ENCODE measurements at places on chromosomes 7 and 10. TPM values are rescaled to one million over a fixed set of nuclear protein-coding genes. Genes with fewer than 3 reads are reported as not detected.

- no peak for DNase-seq
Measured at GRCh38 chr7:66050990-66051448, 24.6 kb upstream of the ASL start.

The EEPD1 gene
- total RNA-seq, result 11.4 TPM

The ZNF3 gene
- 32.8 TPM for total RNA-seq

The MKI67 gene
- 110 TPM for total RNA-seq

GRCh38 chr7:126449611-126450268 lies 803.0 kb downstream of the GRM8 start:
- DNase-seq, result no peak

- DNase-seq, result no peak
Measured at GRCh38 chr10:67668448-67668847, 27.5 kb downstream of the CTNNA3 start.

- peak; percentile 73 for DNase-seq
Measured at GRCh38 chr10:119198438-119198837, 8.9 kb upstream of the GRK5 start.

DNA sequence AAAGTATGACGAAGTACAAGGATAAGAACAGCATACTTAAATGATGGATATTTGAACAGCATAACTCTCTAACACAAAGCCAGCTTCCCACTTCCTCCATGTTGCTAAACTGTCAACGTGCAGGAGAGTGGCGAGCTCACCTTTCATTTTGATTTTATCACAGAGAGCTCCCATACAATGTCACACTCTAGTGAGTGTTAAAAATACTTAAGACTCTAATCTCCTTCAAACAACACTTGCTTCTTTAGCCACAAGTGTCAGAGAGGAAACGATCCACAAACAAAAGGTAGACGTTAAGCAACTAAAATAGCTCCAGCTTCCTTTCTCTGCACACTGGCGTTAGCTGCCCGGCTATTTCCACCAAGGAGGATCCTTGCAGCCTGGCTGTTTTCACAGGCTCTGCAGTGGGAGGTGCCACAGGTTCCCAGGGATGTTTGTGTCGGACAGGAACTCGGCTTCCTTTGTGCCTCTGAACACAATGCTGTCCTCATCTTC lies 194.6 kb downstream of the COBL start:
- DNase-seq, result peak; percentile 79

The LLCFC1 gene
- not detected for total RNA-seq

DNA sequence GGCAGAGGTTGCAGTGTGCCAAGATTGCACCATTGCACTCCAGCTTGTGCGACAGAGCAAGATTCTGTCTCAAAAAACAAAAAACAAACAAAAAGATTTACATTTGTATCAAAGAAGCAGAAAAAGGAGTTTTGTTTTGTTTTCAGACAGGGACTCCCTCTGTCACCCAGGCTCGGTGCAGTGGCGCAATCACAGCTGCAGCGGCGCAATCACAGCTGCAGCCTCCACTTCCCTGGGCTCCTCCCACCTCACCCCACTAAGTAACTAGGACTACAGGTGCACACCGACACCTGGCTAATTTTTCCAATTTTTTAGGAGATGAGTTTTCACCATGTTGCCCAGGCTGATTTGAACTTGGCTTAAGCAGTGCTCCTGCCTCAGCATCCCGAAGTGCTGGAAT lies 1.8 kb downstream of the ARMC10 start:
- DNase-seq, result no peak

The C10orf105 gene
- 0.27 TPM for total RNA-seq

DNA sequence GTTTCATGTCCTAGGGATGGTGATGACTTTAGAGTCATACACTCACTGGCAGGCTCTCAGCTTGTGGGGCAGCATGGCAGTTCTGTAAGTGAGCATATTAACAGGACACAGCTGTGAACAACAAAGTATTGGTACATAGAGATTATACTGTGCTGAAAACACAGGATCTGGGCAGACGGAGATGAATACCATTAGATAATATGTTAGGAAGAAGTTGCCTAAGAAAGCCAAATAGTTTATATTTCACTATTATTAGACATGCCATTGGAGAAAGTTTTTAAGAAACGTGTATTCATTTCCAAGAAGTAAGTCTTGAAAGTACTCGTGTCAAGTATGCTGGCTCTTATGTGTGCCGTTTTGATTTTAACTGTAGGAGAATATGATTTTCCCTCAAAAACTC lies 274.5 kb downstream of the INHBA start:
- no peak for DNase-seq

The HOXA10 gene
- total RNA-seq, result not detected

DNA sequence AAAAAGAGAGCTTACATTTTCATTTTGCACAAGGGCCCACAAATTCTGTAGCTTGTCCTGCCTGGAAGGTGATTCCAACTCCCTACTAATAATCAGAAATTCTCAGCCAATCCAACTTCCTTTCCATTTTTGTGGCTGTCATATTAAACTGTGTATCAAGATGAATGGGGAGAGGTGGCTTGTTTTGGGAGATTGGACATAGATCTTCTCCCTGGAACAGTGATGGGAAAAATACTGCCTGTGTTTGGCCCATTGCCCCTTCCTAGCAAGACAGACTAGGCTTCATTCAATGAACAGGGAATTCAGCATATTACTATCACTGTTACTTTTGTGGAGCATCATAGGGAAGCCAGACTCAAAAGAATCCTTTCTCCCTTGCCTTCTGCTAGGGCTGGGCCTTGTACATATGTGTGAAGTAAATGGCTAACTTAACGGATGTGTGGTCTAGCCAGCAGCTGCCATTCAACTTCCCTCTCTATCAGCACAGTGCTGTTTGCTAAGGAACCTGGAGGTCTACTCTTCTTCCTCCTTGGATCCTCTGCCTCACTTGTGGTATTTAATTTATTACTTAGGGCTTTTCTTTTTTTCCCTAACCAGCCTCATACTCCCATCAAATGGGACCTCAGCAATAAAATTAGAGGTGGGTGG lies 326.0 kb downstream of the BICC1 start:
- DNase-seq, result no peak

GRCh38 chr10:15037691-15038090 lies 6.1 kb upstream of the OLAH start:
- DNase-seq, result no peak

DNA sequence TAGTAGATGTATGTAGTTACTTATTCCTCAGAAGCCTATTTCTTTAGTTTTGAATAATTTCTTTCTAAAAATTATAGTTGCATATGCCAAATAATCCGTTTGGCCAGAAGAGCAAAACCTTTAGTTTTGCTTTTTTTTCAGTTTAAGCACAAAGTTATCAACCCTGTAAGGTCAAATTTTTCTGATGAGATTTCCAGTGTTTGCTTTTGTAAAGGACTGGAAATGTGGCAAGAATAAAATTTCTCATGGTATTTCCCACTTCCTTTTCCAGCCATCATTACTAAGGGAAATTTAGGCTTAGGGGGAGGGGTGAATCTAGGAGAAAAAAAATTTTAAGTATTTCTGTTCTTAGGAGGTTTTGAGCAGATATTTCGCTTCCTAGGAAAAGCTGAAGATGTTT lies 7.6 kb downstream of the CALD1 start:
- DNase-seq, result no peak
